Suppressor macrophage treated with lipopolysaccharide for 4 hours (primary cell): ENCODE measurements at places on chromosomes 5 and 9.
A peak's percentile ranks its signal among the peaks of the same experiment; 100 is the strongest.

DNA sequence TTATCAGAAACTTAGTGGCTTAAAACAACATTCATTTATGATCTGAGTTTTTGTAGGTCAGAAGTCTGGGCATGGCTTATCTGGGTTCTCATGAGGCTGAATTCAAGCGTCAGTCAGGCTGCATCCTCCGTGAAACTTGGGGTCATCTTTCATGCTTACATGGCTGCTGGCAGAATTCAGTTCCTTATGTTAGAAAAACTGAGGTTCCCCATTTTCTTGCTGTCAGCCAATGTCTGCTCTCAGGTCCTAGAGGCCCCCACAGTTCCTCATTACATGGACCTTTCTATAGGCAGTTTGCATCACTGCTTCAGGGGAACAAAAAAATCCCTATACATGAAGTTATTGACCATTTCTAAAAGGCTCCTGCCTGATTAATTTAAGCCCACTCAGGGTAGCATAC lies 83.8 kb upstream of the NMUR2 start:
- peak; percentile 5 for DNase-seq

- no peak for DNase-seq
Measured at GRCh38 chr9:125644819-125645507, 62.0 kb downstream of the MAPKAP1 start.

DNA sequence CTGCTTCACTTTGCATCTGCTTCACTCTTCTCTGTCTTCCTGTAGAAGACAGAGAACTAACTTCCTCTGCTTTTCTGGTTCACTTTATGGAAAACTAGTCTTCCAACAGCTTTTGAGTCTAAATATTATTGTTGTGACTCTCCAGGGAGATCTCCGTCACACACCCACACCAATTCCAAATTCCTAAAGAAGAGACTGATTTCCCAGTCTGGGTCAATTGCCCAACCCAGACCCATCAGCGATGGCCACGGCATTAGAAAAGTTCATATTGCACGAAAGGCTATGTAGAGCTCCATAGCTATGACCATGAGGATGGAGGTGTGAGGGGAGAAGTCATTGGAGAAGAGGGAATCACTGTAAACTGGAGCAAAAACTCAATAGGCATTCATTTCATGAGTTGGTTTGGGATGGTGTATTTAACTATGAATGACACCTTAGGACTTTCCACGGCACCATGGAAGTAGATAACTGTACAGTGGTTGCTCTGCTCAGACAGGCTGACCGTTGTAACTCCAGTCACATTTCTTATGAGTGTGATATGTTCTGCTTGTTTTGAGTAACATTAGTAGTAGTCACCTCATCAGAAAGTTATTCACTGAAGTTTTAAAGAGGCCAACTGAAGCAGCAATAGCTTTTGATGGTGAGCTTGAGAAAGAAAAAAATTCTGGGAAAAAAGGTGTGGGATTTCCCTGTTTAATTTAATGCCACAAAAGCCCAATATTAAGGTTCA lies 78.1 kb upstream of the MAMDC2 start:
- no peak for DNase-seq

GRCh38 chr5:548256-548655 lies 24.0 kb upstream of the SLC9A3 start:
- DNase-seq = peak; percentile 87

DNA sequence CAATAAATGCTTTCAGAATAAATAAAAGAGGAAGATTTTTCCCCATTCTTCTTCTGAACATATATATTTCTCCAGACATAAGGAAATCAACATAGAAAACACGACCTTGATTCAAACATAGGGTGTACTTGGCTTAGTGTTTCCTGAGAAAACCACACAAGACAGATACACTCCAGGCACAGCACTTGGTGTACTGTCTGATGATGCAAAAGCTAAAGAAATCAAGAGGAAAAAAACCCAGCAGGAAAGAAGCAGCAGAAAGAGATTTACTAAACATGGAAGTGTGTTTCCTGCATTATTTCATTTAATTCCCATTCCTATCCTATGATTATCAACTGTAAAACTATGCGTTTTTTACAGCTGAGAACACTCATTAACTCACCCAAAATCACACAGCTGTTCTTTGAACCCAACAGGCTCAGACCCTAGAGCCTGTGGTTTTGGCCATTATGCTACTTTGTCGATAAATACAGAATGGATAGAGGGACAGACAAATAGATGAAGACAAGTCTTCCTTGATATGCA lies 46.1 kb downstream of the NIPAL4 start:
- no peak for DNase-seq

DNA sequence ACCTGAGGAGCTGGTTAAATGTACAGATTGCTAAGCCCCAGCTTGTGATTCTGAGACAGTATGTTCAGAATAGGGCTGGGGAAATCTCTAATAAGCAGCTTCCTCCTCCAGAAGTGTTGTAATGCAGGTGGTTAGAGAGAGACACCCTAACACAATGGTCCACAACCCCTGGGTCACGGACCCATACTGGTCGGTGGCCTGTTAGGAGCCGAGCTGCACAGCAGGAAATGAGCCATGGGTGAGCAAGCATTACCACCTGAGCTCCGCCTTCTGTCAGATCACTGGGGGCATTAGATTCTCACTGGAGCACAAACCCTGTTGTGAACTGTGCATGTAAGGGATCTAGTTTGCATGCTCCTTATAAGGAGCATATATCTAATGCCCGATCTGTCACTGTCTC lies 61.8 kb downstream of the SLC36A1 start:
- no peak for DNase-seq

GRCh38 chr9:137488906-137489305 lies 29.8 kb upstream of the NSMF start:
- DNase-seq = no peak

DNA sequence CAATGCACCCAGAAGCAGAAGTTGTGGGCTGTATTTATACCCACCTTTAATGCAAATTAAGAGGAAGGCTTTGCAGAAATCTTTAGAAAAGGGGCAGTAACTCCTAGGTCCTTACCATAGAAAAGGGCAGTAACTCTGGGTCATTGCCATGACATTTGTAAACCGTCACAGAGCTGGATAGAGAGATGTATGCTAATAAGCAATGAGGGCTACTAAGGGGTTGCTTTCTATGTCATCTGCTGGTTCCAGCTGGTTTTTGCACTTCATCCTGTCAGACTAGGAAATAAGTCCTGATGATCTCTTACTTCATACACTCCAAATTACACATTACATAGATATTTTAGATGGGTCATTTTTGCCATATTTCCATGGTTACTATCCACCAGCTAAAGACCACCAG lies 299.1 kb upstream of the TYRP1 start:
- DNase-seq = no peak

- DNase-seq = no peak
Measured at GRCh38 chr9:6793203-6793602, 35.4 kb downstream of the KDM4C start.

DNA sequence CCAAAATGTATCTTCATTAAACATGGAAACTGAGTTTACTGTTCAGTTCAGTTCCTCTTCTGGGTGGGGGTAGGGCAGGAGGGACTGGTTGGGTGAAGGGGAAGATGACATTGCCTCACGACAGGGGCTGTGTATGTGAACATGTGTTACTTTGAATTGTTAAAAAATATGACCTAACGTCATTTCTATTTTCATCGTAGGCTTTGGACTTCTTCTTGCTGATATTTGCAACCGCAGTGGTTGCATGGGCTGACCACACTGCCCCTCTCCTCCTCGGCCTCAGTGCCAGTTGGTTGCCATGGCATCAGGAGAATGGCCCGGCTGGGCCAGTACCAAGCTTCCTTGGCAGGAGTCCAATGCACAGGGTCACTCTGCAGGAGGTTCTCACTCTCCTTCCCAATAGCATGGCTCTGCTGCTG lies 41.5 kb downstream of the HACD4 start:
- peak; percentile 54 for DNase-seq
